ENCODE measurements at places on chromosomes 5 and 9.

GRCh38 chr9:114157516-114158176 lies 2.3 kb downstream of the COL27A1 start:
- DNase-seq = no peak

DNA sequence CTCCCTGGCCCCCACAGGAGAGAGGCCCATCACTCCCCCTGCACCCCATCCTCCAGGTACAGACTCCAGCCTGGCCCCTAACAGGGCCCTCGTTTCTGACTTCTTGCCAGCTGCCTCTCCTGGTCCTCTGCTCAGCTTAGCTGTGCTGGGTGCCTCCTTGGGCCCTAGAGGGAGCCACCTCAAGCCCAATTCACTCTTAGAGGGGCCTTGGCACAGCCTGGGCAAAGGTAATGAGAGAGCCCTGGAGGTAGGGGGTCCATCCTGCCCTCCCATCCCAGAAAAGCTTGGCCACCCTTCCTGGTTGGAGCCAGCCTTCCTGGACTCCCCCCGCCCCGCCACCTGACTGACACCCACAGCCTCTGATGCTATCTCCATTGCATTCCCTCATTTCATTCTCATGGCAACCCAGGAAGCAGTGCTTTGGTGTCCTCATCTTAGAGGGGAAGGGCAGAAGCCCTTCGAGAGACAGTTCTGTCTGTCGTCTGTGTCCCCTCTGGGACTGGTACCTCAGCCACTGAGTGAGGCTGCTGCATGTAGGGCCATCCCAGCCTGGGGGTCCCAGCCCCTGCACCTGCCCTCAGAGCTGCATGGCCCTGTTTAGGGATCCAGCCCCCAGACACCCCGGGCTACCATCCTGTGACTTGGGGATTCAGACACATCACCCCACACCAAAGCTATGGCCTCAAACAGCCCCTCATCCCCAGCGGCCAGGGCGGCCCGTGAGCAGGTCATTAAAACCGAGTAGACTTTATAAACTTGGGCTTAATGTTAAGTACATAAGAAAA lies 95.5 kb downstream of the BARX1 start:
- DNase-seq = no peak

GRCh38 chr5:72156946-72157624 lies 49.8 kb downstream of the MAP1B start:
- DNase-seq = peak; percentile 11

- DNase-seq = no peak
These were observed 339.0 kb downstream of the NSG2 start for GRCh38 chr5:174384509-174384947.

DNA sequence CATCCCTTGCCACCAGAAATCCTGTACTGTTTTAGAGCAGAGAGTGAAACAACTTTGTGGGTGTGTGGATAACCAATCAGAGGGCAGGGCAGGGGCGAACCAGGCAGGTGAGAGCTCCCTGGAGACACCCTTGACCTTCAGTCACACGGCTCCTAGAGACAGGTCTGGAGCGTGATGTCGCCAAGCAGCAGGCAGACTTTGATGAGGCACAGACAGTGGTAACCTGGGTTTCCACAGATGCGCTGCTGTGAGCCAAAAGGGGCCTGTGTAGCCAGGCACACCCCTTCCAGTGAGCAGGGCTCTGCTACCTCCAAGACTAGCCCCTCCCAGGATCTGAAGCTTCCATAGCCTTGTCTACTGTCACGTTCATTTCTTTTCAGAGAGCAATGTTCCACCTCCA lies 317.8 kb upstream of the ADCY2 start:
- no peak for DNase-seq

- peak; percentile 21 for DNase-seq
These were observed 92.2 kb downstream of the ADAMTSL1 start for GRCh38 chr9:18566121-18566520.

Data from RCC 7860 (cell line).